RPMI7951 (cell line): ENCODE measurements at places on chromosomes 6 and 20. TPM values are rescaled to one million over a fixed set of nuclear protein-coding genes. Genes with fewer than 3 reads are reported as not detected.

DNA sequence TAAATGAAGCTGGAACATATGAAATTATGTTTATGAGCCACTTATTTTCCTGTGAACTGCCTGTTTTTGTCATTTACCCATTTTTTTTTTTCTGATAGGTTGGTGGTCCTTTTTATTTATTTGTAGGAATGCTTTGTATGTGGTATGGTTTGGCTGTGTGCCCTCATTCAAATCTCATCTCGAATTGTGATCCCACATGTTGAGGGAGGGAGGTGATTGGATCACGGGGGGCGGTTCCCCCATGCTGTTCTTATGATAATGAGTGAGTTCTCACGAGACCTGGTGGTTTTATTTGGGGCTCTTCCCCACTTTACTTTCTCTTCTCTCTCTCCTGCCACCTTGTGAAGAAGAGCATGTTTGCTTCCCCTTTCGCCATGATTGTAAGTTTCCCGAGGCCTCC is 77.3 kb downstream of the CDH26 start:
- DNase-seq, result no peak

GRCh38 chr20:10519361-10520046 is 84.4 kb downstream of the SLX4IP start:
- peak; percentile 86 for DNase-seq

The RXRB gene
- total RNA-seq, result 14.4 and 15.4 TPM in 2 replicates

DNA sequence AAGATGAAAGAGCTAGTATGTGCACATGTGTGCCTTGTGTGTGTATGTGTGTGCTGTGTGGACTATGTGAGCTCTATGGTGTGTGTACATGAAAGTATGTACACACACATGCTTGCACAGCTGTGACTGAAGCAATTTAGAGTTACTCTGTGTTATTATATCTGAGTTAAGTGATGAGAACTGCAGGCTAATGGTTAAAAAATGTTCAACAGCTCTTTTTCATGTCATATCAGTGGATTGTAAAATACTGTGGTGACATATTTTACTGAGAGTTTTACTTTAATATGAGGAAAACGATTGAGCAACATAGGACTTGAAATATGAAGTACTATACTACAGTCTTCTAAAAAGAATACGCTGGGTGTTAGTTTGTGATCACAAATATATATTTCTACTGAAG is 195.7 kb upstream of the KCNK16 start:
- DNase-seq, result no peak

- DNase-seq, result no peak
These were observed 5.5 kb upstream of the TMEM170B start for GRCh38 chr6:11532097-11532496.

The LTB gene
- not detected in 2 replicates for total RNA-seq

GRCh38 chr6:35678021-35678654 is 10.6 kb downstream of the FKBP5 start:
- no peak for DNase-seq
